ENCODE measurements at places on chromosomes 5 and 9.

DNA sequence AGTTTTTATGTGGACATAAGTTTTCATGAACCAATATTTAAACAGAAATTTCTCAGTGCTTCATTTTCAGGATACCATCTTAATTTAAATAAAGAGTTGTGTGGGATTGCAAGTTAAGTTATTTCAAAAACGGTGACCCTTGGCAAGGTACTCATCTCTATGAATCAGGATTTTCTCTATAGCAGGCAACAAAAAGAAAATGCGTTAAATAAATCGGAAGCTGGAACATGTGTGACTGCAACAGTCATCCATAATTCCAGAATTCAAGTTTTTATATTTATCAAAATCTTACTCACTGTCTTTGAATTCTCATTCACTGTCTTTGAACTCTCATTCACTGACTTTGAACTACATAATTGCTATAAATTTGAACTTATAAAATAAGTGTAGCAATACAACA lies 5.8 kb upstream of the RECK start:
- no peak for DNase-seq

DNA sequence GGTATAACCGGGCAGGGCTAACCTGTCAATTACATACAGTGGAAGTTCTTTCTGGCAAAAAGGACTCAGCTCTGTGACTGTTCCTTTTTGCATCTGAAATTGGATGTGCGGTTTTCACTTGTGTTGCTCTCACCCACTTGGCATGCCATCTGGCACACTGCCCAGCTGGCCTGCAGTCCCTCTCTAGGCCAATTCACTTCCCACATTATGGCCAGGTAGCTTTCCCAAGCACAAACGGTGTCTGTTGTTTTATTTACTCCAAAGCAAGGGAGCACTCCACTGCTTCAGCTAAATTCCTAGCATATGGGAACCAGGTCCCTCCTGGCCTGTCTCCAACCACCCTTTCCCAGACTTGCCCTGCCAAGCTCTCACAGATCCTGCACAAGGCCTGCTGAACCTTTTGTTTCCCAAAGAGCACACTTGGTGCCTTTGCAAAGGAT lies 132.5 kb downstream of the SEMA6A start:
- peak; percentile 82 for DNase-seq

- DNase-seq: no peak
Observed at GRCh38 chr5:136141561-136141960, 8.9 kb downstream of the SMAD5 start.

GRCh38 chr5:64628901-64629300 lies 61.4 kb upstream of the SHISAL2B start:
- DNase-seq: no peak

- DNase-seq: no peak
Observed at GRCh38 chr5:79689541-79690466, at the start of gene CMYA5. Gene CMYA5, plus strand, starts transcription at chr5:79689836. Its CDS starts 72 bp downstream, at chr5:79689908.
